ENCODE measurements at places on chromosomes 3 and 15.
A peak's percentile ranks its signal among the peaks of the same experiment; 100 is the strongest.

DNA sequence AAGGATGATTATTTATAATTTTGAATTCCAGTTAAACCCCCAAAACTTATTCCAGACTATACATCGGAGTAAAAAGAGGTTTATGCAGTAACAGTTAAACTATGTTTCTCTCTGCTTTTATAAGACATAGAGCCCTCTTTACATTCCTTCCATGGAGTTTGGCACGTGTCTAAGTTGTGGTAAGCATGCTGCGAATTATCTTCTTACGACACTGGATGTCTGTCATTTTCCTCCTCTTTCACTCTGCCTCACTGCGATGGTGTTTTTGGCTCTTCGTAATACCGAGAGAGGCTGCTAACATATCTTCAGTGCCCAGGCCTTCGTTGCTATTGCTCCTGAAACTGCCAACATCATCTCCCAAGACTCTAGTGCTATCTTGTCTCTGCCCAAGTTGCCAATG is 83.9 kb upstream of the TGFBR2 start:
- DNase-seq = no peak

DNA sequence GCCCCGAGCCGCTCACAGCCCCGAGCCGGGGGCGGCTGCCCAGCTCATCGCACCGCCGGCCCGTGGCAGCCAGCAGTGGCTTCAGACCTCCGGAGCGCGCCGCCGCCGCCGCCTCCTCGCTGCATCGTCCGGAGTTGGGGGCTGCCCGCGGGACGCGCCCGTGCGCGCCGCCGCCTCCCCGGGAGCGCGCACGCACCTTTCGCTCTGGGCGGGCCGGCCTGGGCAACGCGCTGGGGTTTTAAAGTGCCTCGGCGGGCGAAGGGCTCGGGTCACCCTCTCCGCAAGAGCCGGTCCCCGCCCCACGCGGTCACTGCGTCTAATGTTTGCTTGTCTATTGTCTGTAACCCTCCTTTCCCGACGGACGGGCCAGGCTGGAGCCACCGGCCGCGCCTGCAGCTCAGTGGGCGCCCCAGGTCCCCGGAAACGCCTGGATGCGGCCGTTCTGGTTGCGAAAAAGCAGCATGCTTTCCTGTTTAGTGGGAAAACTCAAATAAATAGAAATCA is at the start of gene RYK:
RYK (minus strand) TSS at position 143 of the 504 bp plus-strand sequence. CDS start 205 bp downstream, outside the sequence.
- peak; percentile 84 for DNase-seq

DNA sequence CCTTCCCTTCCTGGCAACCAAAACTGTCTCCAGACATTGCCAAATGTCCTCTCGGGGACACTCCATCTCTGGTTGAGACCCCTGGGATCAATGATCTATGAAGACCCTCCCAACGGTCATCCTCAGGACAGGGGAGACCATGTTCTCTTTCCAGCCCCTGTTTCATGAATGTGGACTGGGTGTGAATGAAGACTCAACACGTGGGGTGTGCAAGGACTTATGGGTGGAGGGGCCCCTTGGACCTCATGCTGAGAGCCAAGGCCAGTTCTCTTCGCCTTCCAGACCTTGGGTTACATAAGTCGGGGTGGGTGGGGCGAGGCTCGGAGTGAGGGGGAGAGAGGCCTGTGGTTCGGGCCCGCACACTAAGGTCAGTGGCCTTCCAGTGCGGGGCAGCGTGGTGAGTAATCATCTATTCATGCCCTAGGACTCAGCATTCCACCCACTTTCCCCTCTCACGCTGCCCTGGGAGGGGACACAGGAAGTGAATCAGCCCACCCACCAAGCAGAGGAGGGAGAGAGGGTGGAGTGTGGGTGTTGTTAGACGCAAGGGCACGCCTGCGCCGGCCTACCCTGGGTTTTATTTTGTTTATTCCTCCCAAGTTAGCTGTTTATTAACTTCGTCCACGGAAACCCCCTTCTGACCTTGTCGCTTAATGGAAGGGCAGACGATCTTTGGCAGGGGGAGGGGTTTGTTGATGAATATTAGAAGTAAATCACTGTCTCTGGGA is 6.7 kb downstream of the PAQR5 start:
- DNase-seq = no peak

DNA sequence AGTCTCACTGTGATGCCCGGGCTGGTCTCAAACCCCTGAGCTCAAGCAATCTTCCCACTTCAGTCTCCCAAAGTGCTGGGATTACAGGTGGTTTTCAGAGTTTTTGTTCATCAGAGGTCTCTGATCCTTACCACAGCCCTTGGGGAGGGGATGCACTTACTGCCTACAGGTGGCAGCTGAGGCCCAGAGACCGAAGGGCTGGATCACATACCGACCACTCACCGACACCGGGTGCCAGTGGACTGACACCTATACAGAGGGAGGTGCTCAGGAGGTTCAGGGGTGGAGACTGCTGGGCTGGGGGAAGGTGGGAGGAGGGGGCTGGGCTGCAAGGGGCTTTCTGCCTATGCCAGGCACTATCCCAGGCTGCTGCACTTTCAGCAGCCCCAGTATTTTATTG is 19.5 kb downstream of the DUSP7 start:
- peak; percentile 22 for DNase-seq

GRCh38 chr3:178203165-178203564 is 333.1 kb upstream of the KCNMB2 start:
- DNase-seq = no peak

DNA sequence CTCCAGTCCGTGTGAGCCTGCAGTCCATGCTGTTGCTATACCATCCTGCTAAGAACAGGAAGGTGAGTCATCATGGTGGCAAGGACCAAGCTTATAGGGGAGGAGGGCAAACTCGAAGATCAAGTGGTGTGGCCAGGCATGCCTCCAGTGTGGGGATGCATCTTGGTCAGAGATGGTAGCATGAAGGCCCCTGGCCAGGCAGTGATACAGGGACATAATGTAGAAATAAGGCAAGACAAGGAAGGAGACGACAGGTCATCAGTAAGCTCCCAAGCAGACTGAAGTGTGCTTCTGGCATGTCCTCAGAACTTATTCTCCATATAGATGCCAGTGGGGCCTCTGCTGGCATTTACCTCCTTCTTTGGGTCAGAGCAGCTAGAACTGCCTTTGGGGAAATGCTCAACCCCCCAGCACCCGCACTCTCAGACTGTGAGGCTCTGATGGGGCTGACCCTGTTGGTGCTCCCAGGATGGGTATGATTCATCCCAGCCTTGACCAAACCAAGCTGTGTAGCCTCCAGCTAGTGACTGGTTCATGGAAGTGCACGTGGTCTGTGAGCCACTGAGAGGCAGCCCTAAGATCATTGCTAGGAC is 52.5 kb upstream of the ATP2B2 start:
- no peak for DNase-seq

DNA sequence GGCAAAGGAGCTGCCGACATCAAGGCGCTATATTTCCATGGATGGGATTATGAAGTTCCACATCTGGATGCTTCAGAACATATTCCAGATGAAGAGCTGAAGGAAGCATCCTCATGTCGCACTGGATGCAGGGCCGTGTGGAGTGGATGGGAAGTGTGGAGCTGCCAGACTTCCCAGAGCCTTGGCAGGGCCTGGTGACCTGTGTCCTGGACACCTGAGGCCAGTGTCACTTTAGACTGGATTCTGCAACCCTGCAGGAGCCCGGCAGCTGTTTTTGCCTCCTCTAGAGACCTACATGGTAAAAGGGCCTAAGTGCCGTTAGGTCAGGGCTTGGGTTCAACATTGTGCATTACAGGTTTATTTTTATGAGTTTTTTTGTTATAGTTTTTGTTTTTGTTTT is 11.3 kb upstream of the XYLB start:
- DNase-seq = no peak

- no peak for DNase-seq
Observed at GRCh38 chr15:98000249-98001203, 40.0 kb downstream of the ARRDC4 start.

DNA sequence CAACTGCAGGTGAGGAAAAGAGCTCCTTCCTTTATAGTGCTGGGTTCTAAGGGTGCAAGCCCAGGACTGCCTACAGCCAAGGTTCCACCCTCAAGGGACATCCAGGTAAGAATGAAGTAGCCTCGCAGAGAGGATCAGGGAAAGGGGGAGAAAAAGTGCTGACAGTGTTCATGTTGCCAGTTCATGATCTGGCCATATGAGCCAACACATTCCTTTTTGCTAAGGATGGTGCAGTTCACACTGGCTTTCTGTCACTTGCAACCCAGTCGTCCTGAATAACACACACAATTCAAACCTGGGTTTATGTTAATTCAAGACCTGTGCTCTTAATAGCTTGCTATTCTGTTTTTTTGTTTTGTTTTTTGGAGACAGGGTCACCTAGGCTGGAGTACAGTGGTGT is 9.0 kb downstream of the CLN6 start:
- no peak for DNase-seq

- DNase-seq = no peak
Observed at GRCh38 chr3:110971010-110971601, 100.5 kb upstream of the NECTIN3 start.

GRCh38 chr3:71392251-71392650 is 191.3 kb downstream of the FOXP1 start:
- DNase-seq = peak; percentile 43

DNA sequence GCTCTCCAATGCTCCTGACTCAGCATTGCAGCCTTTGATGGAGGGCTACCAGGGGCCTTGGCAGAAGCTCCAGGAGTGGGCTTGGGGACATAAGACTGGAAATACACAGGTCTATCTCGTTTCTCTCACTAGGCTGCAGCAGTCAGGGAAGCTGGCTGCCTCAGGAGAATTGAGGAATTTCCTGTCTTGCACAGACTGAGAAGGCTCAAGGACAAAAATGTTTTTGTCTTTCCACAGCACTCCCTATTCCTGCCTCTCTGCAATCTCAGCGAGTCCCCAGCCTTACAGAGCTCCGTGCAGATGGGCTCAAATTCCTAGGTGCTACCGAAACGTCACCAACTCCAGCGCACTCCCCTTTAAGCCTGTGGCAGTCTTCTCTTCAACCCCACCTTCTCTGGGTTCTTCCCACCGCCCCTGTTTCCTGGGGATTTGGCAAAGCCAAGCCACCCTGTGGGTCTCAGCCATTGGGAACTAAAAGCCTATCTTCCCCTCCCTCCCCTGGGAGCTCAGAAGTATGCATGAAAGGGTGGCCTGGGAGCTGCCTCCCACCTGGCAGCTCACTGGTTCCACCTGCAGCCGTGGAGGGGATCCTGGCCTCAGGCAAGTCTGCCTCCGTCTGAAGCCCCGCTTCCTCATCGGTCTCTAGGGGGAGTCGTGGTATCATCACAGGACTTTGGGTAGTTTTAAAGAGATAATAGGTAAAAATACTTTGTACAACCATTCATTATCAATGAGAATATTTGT is 322.6 kb upstream of the FRG2C start:
- no peak for DNase-seq

DNA sequence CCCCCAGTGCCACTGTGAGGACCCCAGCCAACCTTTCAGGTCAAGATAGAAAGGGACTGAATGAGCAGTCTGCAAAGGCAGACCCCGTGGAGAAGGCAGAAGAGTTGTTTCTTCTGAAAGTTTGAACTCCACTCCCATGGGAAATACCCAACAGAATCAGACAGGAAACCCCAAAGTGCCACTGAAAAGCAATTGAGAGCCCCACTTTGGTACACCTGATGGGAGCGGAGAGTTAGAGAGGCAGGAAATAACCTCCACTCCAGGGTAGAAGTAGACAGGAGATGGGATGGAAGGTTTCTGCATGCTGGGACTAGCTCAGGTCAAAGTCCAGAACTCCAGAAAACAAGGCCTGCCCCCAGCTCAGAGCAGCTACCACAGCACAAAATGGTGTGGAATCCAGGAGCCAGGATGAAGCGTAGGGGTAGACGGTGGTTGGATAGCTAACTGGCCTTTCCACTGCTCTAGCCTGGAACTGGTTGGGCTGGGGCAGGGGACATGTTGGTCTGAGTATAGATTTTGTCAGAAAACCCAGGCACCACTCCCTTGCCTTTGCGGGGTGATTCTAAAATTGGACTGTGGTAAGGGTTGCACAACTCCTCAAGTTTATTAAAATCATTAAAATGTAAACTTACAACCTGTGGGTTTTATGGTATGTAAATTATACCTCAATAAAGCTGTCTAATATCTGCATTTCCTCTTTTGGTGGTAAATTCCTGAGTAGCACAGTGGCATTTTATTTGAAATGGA is 1.9 kb upstream of the RAB43 start:
- peak; percentile 49 for DNase-seq
